ENCODE measurements at places on chromosomes 4 and X.

- DNase-seq, result no peak
Observed at GRCh38 chrX:39805825-39806224, 291.9 kb downstream of the BCOR start.

DNA sequence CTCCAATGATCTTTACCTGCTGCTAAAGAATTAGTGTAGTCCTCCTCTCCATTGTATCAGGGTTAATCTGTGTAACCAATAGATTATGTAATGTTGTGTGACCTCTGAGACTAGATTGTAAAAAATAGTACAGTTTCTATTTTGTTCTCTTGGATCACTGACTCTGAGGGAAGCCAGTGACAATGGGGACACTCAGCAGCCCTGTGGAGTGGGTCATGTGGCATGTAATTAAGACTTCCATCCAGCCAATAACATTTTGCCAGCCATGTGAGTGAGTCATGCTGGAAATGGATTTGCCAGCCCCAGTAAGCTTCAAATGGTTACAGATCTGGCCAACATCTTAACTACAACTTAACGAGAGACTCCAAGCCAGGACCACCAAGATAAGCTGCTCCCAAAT lies 332.3 kb downstream of the PTTG2 start:
- no peak for DNase-seq

GRCh38 chr4:102449751-102450352 lies 51.3 kb upstream of the NFKB1 start:
- peak; percentile 49 for DNase-seq

DNA sequence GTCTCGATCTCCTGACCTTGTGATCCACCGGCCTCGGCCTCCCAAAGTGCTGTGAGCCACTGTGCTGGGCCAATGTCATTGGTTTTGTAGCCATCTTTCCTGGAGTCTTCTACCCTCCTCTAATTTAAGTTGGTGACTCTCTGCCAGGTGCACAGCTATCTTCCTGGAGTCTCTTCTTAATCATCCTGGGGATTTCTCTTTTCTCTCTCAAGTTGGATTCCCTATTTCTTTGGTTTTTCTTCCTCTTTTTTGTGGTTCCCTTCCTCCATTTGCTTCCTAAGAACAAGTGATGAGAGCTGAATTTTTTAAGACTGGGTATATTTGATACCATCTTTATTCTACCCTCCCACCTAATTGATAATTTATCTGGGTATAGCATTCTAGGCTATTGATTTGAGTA lies 113.8 kb downstream of the SYNPO2 start:
- DNase-seq, result no peak

DNA sequence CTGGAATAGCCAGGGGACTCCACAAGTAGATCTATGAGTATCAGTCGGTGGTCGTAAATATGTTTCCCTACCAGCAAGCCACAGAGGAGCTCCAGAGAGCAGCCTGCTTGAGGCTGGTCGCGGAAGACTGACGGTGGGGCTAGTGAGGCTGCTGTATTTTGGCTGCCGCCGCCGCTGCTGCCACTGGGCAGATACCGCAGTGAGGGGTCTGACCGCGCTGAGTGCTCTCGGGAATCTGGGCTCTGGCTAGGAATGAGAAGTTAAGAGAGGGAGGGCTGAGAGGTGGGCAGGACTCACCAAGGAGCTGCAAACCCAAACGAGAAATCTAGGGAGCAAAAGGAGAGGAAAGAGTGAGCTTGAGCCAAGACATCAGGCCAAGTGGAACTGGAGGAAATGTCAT lies at the start of gene EXOC1L:
TSS of gene EXOC1L (plus strand) at position 157 of the 400 bp plus-strand sequence. CDS start at position 394, 237 bp downstream.
- DNase-seq, result no peak

Measured in hematopoietic multipotent progenitor cell treated with erythropoietin and hydrocortisone succinate and interleukin-3 and kit ligand, for 15 days (in vitro differentiated cells).